Left kidney (tissue), 8 donors: ENCODE measurements at places on chromosomes 12 and 14. TPM values are rescaled to one million over a fixed set of nuclear protein-coding genes. Genes with fewer than 3 reads are reported as not detected.

Gene ANKRD13A
- polyA plus RNA-seq, result 50.5 TPM

Gene SYNDIG1L
- polyA plus RNA-seq, result 0.50 TPM

Gene ADAMTS20
- polyA plus RNA-seq, result 1.2 TPM

Gene SLC17A8
- 0.35 TPM for polyA plus RNA-seq

Gene TPH2
- 0.10 TPM for polyA plus RNA-seq

Gene SIX1
- polyA plus RNA-seq, result 10.9 TPM

Gene LYZ
- polyA plus RNA-seq, result 19.5 TPM

GRCh38 chr14:81303258-81303935 is 82.6 kb upstream of the GTF2A1 start:
- DNase-seq, result no peak

- no peak for DNase-seq
Measured at GRCh38 chr14:52080158-52080800, 11.4 kb upstream of the NID2 start.

- DNase-seq, result no peak
Measured at GRCh38 chr12:52041695-52042123, 9.5 kb upstream of the NR4A1 start.

- no peak for DNase-seq
Measured at GRCh38 chr12:41485203-41485602, 297.1 kb downstream of the PDZRN4 start.

DNA sequence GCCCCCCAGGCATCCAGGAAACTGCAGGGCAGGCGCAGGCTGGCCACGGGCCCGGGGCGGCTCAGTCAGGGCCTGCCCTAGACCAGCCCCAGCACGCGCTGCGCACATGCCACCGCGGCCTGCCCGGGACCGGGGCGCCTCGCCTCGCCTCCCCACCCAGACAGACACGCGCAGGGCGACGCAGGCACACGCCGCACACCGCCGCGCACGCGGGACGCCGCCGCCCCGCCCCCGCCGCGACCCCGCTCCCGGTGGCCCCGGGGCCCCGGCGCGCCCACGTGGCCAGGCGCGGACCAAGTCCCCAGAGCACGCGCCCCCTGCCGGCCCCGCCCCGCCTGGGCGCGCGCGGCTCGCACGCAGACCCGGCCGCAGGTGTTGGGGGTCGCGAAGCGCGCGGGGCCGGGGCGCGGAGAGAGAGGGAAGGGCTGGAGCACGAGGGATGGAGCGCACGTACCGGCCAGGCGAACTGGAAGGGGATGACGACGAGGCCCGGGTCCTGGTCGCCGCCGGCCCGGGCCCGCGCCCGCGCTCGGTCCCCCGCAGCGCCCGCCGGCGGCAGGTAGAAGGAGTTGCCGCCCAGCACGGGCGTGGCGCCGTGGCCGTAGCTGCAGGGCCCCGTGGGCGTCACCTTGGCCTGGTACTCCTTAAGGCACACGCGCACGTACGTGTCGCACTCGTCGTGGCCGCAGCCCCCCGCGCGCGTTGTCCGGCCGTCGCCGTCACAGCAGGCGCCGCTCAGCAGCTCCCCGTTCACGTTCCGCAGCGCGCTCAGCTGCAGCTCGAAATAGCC is 1.1 kb downstream of the JAG2 start:
- no peak for DNase-seq

GRCh38 chr12:80293759-80294158 is 150.3 kb upstream of the PTPRQ start:
- no peak for DNase-seq

- DNase-seq, result no peak
Measured at GRCh38 chr12:62933602-62934238, 1.2 kb downstream of the PPM1H start.

DNA sequence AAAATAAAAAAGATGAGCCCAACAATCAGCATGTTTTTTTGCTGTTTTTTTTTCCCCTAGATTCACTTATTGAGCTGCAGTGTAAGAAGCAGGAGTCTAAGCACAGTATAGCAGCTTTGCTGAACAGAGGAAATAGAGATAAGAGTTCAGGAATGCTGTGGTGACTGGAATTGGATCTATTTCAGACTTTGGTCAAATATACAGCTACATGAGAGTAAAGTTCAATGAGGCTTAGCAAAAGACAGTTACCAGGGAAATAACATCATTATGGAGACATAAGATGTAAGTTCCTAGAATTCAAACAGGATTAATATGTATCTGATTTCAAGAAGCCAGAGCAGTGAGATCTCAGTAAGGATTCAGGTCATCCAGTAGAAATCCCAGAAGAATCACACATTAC is 613.0 kb downstream of the RPS29 start:
- no peak for DNase-seq

GRCh38 chr12:27823038-27823437 is 43.0 kb upstream of the MANSC4 start:
- DNase-seq, result no peak

DNA sequence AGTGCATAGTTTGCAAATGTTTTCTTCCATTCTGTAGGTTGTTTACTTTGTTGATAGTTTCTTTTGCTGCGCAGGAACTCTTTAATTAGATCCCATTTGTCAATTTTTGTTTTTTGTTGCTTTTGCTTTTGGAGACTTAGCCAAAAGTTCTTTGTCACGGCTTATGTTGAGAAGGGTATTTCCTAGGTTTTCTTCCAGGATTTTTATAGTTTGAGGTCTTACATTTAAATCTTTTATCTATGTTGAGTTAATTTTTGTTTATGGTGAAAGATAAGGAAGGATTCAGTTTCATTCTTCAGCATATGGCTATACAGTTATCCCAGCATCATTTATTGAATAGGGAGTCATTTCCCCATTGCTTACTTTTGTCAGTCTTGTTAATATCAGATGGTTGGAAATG is 51.9 kb downstream of the SYNE2 start:
- DNase-seq, result no peak

- no peak for DNase-seq
Measured at GRCh38 chr12:49529414-49529813, 9.4 kb upstream of the KCNH3 start.
